Fibroblast of upper back skin (primary cell): ENCODE measurements at places on chromosomes 6 and 20.
A peak's percentile ranks its signal among the peaks of the same experiment; 100 is the strongest.

GRCh38 chr20:59515906-59516209 is 88.5 kb upstream of the PHACTR3 start:
- no peak for DNase-seq

DNA sequence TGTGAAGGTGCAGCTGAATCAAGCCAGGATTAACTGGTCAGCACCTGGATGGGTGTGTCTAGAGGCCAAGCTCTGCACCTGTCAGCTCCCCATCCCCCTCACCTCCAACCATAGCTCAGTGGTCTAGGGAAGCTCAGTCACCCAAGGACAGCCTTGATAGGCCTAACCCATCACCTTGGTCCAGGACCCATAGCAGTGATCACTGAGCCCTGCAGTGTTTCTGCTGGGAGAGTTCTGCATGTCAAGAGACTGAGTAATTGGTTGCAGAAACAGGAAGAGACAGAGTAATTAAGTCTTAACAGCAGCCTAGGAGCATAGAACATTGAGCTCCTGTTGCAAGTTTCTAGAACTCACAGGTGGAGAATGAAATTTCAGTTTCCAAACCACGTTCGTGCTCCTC is 18.7 kb upstream of the RALGAPB start:
- DNase-seq = no peak

DNA sequence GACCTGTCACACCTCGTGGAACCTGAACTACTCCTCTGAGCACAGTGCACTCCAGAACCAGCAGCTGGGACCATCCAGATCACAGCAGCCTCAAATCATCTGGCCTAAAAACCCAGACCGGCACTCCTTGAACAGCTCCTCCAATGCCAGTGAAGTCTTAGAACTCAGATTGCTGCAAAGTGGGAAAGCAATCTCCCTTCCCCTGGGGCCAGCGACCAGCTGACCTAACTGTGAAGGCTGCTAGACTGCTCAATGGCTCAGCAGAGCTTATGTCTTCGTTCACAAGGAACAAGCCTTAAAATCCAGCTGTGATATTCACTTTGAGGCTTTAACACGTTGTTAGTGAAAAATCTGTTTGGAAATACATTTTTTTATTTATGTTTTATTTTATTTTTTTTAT is 243.2 kb downstream of the ANKRD60 start:
- DNase-seq = no peak

DNA sequence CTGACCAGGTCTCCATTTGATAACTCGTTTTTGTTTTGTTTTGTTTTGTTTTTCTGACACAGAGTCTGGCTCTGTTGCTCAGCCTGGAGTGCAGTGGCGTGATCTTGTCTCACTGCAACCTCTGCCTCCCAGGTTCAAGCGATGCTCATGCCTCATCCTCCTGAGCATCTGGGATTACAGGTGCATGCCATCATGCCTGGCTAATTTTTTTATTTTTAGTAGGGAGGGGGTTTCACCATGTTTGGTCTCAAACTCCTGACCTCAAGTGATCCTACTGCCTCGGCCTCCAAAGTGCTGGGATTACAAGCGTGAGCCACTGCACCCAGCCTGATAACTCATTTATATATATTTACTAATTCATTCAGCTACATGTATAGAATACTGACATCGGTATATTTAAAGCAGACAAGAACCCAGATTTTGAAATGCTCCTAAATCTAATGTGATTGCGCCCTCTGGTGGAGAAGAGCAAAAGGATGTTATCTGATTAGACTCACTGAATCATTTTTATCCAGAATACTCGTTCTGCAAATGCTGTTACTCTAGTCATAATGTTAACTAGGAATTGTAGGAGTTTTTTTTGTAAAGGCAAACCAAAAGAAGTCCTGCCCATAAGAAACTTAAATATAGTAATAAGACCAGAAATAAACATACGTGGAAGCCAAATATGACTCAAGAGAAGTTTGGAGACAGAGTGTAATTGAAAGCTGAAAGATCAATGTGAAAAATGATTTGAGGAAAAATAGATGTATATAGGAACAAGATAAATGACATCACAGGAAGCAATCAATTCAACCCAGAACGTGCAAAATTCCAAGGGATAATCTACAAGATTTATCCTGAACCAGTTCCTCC is 5.3 kb upstream of the COL12A1 start:
- DNase-seq = peak; percentile 81

DNA sequence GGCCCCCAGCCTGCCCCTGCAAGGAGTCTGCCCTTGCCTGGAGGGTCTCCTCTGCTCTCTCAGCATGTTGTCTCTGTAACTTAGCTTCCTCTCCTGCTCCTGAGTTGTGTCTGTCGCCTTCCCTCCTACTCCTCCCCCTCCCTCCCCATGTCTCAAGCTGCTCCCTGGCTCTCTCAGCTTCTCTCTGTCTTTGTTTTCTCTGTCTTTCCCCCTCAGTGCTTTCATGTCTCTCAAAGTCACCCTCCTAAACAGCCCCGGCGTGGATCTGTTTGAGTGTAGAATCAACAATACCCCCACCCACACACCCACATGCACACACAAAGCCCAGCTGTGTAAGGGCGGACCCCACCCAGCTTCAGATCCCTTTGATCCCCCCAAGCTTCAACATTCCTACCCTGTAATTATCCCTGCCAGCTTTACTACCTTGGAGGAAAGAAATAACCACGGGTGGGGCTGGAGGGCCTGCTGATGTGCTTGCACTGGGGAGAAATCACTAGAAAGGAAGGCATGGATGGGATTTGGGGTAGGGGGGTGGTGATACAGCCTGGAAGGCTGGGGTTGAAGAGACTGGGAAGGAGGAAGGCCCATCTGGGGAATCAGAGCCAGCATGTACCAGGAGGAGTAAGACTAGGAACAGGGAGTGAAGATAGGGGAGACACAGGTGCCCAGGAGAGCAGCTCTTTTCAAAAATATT is 1.0 kb upstream of the LY6G6D start:
- no peak for DNase-seq

- peak; percentile 93 for DNase-seq
Observed at GRCh38 chr6:158648682-158649131, 1.1 kb upstream of the SYTL3 start.

DNA sequence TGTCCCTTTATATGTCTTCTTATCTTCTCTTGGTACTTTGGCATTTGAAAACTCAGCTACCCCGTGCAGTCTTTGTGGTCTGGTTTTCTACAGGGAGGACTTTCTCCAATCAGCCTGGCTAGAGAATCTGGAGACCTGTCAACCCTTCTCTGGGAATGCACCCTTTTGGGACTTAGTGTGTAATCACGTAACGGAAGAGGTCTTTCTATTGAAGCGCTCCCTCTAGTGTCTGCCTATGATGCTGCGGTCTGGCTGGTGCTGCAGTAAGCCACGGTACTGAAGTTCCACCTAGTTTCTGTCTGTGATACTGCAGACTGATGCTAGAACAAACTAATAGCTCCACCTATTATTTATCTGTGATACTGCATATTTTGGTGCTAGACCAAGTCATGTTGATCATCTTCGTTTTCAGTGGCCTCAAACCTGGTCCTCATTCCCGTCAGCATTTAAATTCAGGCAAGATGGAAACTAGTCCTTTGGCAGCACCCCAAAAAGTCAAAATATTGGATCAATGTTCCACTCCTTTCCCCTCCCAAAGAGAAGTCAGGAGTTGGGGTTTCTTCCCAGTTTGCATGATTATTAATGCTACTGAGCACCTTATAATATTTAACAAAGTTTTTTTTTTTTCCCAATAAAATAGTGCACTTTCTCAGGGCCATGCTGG is 12.5 kb upstream of the SIRPB2 start:
- peak; percentile 84 for DNase-seq

DNA sequence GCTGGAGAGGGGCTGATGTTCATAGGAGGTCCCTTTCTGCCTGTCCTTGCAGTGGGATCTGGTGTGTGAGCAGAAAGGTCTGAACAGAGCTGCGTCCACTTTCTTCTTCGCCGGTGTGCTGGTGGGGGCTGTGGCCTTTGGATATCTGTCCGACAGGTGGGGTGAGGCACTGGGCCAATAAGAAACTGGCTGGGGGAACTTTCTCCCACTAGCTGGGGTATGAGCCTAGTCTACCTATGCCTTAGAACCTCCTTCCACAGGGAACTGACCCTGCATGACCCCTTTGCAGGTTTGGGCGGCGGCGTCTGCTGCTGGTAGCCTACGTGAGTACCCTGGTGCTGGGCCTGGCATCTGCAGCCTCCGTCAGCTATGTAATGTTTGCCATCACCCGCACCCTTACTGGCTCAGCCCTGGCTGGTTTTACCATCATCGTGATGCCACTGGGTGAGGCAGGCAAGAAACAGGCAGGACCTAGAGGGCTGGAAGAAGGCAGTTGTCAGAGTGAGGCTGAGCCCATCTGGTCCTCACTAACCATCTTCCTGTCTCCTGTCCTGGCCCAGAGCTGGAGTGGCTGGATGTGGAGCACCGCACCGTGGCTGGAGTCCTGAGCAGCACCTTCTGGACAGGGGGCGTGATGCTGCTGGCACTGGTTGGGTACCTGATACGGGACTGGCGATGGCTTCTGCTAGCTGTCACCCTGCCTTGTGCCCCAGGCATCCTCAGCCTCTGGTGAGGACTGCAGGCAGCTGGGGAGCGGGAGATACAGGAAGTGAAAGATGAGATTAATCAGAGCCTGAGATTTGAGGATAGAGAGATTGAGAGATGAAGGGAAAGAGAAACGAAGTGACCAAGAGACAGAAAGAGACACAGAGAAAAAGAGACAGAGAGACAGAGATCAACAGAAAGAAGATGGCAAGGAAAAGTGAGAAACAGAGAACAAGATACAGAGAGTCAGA is 1.6 kb downstream of the SLC22A7 start:
- no peak for DNase-seq

DNA sequence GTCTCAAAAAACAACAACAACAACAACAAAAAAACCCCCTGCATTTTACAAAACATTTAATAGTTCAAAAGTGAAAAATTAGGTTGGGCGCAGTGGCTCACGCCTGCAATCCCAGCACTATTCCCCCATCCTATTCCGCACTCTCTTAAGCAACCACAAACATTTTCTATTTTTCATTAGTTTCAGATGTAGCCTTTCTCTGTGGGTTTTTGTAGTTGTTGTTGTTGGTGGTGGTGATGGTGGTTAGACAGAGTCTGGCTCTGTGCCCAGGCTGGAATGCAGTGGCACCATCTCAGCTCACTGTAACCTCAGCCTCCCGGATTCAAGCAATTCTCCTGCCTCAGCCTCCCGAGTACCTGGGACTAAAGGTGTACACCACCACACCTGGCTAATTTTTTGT is 6.4 kb upstream of the GMNN start:
- peak; percentile 65 for DNase-seq

DNA sequence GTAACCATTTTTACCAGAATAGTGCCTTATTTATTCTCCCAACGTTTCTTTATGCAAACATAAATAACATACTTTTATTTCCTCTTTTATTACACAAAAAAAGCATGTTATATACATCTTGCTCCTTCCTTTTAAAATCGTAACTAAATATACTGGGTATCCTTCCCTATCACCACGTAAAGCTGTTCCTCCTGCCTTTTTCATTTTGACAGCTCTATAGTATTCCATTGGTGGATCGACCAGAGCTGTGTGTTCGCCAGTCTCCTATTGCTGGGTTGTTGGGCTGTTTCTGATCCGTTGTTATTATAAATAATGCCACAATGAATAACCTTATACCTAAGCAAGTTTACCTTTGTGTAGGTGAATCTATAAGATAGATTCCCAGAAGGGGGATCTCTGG is 46.9 kb upstream of the DDR1 start:
- no peak for DNase-seq

DNA sequence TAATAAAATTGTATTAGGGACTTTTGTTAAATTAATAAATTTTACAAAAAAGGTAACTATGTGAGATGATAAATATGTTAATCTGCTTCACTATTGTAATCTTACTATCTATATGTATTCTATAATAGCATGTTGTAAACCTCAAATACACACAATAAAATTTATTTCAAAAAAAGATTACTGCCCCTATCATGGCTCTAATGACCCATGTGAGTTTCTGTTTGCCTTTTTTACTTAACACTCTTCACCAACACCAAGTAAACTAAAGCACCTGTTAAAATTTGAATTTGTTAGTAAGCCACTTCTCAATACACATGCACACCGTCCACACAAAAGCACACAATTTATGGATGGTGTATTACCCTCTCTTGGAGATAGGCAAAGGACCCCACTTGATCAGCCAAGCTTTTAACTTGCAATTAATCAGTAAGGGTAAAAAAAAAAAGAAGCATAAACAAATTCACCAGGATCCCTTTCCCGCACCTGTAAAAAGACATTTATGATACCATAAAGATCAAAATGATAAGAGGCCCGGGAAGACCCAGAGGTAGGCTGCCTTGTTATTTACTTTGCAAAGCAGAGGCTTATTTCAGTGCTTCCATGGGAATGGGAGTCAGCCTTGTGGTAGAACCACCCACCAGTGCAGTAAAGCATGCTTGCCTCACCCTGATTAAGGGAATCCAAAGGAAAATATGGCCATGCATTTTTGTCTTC is 28.6 kb upstream of the PKHD1 start:
- no peak for DNase-seq

GRCh38 chr6:30844118-30844535 is 40.2 kb upstream of the DDR1 start:
- DNase-seq = peak; percentile 84

GRCh38 chr6:5425267-5425666 is 164.0 kb downstream of the FARS2 start:
- DNase-seq = no peak

DNA sequence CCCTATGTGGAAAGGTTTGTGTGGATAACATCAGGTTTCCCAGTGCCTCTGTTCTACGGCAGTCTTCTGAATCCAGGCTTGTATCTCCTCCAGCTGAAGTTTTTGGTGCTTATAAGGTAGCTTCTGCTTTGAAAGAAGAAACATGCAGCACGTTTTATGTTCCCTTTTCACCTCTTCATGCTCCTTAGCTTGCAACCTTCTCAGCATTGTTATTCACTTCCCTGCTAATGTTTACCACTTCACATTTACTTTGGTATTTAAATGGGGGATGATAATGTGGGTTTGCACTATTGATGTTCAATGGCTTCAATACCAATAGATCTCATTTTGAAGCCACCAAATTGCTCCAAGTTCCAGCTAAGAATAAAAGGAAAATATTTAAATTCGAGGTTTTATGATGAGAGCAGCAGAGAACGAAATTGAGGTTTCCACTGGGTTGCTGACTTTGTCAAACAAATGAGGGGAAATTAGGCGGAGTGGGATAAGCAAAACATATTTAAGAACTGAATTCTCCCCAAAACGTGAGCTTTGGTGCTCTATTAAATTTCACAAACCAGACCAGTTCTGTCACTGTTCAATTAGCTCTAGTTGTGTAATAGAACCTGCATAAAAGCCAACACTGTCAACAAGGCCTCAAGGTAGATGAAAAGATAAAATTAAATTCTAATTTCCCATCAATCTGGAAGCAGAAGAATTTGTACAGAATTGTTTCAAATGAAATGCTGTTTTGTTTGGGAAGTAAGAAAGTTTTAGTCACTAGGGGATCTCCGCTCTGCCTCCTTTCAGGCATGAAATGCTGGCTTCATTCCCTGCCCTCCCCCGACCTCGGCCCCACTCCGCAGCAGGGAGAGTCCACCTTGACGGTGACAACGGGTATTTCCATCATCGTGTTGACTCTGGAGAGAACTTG is 1.4 kb downstream of the IL22RA2 start:
- DNase-seq = no peak

DNA sequence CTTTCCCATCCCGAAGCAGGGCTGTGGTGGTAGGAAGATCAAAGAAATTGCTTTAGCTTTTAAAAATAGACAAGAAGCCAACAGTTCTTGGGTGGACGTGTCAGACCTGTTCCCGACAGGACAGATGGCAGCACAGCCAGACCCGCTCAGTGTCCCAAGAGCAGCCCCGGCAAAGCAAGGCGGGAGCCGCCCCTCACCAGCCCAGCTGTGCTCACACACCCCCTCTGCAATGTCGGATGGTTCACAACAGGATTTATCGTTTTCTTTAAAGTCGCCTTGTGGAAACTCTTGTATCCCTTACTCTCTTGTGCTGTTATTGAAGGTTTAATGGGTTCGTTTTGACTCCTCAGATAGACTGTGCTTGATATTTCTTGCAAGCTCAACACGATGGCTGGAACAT is 302.4 kb downstream of the THBS2 start:
- DNase-seq = no peak
